ENCODE measurements at places on chromosomes 7 and 10.

DNA sequence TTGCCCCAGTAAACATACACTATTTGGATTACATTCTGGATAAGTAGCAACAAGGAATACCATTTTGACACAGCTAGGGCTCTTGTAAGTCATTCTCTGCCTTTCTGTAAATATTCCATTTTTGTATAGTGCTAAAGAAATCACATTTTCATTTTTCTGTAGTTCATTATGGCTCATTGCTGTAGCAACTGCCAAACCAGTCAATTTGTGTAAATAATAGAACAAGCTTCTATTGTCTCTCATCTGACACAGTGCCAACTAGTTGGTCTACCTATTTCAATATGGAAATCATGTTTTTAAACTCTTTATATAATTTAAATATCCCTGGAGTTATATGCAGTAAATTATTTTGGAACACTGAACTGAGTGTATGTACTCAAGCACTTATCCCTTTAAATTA lies 193.7 kb downstream of the RELN start:
- no peak for DNase-seq

DNA sequence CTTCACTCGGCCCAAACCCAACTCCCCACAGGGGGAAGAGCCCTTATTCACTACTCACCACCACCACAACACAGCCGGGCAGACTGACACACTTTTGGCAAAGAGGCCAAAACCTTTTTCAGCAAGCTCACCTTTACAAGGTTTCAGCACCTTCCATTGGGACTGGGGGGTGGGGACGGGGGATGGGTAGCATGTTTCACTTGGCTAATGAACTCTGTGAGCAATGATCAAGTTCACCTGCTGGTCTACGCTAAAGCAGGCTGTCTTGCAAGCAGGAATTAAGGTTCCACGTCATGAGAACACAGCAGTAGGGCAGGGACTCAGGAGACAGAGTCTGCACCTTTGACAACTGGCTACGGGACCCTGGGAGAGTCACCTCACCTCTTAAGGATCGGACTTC lies 7.0 kb downstream of the FAM53B start:
- DNase-seq: no peak

DNA sequence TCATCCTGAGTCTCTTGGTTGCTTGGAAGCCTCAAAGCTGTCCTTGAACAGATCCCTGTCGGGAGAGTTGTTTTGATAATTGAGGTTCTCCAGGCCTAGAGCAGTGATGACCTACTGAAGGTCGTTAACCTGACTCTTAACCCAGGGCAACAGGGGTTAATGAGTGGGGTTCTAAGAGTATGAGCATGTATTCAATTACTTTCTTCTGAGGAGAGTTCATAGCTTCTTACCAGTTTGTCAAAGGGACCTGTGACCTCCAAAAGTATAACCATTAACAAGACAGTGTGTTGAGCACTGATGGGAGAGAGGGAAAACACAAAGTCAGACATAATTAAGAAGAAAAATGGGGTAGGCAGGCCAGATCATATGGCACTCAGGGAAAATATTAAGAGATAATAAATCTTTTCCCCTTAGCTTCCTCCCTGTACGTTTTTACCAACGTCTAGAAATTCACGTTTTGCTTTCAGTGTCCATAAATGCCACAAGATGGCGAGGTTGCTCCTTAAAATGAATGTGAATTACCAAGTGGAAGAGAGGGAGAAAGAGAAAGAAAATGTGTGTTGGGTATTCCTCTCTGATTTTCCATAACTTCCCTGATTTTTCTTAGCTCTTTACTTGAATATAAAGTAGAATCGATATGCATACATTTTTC lies 97.6 kb downstream of the SUGCT start:
- peak; percentile 70 for DNase-seq

DNA sequence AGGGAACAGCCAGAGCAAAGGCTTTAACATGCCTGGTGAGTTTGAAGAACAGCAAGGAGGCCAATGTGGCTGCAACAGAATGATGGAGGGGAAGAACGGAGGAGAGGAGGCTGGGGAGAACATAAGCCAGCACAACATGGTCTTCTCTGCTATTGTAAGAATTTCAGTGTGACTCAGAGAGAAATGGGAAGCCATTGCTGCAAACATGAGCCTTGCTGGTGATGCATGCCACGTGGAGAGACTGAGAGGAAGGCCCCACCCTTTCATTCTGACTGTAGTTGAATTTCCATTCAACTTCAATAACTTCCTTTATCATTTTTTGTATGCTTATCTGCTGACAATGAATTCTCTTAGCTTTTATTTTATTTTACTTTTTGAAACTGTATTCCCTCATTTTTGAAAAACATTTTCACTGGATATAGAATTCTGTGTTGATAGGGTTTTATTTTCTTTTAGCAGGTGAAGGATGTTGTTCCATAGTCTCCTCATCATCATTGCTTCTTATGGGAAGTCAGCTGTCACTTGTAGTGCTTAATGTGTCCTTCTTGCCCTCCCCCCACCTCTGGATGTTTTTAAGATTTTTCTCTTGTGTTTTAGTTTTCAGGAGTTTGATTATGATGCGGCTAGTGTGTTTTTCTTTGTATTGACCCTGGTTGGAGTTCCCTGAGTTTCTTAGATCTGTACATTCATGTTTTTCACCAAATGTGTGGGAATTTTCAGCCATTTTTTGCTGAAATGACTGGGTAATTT lies 46.4 kb upstream of the LEP start:
- DNase-seq: no peak

DNA sequence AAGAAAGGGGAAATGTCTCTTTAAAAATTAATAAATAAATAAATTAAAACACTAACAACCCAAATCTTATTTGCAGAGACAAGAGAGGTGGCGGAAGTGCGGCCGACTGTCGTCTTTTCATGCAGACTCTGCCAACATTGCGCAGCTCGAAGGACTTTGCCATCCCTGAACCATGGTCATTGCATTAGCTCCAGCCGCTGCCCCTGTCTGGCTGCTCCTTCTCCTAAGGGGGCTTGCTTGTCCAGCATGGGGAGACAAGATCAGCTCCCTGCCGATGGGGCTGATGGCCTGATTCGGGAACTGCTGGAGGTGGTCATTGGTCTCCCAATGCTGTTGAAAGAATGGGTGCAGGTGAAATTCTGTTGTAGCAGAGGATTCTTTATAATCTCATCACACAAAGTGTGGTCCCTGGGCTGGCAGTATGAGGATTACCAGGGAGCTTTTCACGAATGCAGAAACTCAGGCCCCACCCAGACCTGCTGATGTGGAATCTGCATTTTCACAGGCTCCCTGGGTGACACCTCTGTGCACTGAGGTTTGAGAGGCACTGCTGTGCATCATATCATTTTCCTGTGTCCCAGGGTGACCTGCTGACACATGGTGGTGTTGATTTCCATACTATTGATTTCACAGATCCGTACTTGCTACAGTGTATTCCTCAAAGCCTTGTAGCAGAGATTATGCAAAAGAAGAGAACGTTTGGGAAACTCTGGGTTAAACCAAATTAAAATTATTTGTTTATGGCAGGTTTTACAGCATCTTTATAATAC lies 172.4 kb upstream of the ZMIZ1 start:
- no peak for DNase-seq

- DNase-seq: no peak
Measured at GRCh38 chr7:148670374-148670773, 28.3 kb upstream of the CUL1 start.

Measured in A673 (cell line).